ENCODE measurements at places on chromosomes 2 and 18.

GRCh38 chr2:70828914-70829824 is 6.4 kb downstream of the CD207 start:
- no peak for DNase-seq

DNA sequence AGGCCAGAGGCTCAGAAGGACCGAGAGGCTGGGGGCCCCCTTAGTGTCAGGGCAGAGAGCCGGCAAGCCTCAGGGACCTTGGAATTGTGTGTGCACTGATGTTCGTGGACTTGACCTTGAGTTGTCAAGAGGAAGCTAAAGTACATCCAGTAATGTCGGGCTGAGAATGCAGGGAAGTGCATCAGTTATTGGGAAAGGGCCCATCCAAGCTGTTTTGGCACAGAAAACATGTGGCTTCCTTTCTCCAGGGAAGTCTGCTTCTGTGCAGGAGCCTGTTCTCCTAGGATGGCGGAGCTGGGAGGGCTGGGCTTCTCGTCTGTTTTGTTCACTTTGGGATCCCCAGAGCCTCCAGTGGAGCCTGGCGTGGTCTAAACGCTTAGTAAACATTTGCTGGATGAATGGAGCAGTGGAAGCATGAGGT is 23.7 kb downstream of the ATOH8 start:
- DNase-seq, result no peak

DNA sequence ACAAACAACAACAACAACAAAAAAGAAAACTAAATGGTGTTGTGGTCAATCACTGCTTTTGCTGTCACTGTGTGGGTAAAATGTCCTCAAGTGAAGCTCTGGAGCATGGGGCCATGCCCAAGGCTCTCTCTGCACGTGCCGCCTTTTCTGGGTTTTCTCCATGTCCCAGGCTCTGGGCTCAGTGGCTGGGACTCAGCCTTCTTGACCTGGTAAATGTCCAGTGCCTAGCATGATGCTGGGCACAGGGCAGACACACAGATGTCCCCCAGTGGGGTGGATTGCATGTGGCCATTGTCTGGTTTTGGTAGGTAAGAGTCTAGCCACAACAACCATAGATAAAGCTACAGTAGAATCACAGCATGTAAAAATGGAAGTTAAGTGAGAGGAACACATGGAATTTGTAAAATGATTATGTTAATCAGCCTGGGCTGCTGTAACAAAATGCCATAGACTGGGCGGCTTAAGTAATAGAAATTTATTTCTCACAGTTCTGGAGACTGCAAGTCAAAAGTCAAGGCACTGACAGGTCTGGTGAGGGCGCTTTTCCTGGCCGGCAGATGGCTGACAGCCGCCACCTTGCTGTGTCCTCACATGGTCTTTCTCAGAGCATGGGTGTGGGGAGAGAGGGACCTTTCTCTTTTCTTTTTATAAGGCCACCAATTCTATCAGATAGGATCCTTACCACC is 174.4 kb downstream of the ACOXL start:
- no peak for DNase-seq

DNA sequence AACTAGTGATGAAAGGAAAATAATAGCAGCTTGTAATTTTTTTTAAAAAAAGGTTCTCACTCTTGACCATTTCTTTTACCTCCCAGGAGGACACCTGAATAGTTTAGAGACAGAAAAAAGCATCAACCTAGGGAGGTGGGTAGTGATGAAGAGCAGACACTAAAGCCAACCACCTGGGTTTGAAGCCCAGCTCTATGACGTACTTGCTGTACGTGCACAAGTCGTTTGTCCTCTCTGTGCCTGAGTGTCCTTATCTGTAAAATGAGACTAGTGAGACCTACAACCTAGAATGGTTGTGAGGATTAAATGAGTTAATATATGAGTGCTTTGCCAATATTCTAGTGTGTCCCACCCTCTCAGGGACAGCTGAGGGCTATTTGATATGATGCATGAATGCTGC is 5.8 kb downstream of the SLC1A4 start:
- no peak for DNase-seq

DNA sequence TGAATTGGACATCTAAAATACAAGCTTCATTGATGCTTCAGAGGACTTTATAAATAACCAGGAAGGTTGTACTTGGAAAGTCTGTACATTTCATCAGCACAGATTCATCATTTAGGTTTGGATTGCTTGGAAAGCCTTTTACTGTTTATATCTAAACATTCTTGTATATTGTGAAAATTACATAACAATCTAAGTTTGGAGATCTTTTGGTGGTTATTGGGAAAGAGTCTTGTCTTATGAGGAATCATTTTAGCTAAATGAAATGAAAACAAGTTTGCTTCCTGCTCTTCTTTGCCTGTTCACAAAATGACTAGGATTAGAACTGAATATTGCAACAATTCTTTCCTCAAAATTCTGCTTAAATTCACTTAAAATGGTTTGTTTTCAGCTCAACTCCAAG is 79.3 kb downstream of the ABI2 start:
- DNase-seq, result no peak

- no peak for DNase-seq
Observed at GRCh38 chr2:17573804-17574175, 33.3 kb downstream of the VSNL1 start.

DNA sequence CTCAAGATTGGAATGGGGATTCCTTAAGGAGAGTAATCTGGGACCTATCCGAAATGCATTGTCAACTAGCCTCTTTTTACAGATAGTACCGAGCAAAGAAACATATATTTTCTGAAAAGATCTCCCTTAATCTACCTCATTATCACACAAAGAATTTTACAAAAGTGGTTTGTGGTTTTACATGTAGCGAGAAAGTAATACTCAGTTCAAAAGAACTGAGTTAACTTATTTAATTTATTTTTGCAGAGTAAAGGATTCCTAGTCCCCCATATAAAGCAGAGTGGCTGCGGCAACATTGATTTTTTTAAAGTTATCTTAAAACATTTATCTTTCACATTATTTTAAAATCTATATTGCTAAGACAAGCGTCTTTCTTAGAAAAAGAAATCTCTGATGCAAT is 15.9 kb upstream of the SOS1 start:
- no peak for DNase-seq

DNA sequence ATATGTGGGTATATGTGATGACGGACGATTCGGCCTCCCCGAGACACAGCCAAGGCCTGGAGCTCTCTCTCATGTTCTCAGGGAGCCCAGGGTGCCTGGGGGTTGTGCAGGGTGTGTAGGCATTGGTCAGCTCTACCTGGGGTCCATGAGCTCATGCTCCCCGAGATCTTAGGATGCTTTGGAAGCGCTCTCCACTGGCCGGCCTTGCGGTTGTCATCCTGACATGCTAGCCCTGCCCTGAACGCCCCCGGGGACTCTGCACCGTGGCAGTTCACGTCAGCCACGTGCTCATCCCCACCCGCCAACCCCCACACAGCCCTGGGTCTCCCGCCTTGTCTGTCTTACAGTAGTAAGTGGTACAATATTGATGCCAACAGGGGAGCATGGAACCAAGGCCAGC is 67.8 kb downstream of the RTP5 start:
- no peak for DNase-seq

DNA sequence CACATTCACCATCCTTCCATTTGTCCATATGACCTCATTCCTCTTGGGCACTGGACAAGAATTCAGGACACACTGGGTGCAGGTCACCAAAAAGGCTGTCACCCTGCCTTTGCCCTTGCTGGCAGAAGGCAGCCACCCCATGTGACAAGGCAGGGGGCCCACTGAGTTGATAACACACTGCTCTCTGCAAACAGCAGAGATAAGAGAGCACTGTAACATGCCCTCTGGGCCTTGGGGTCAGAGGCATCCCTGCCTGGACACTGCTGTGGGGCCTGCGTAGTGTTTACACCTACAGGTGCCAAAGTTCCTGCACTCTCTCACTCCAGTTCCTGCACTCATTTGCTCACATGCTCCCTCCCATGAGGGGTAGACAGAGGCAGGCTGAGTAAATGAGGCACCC is 344.7 kb upstream of the TCF4 start:
- DNase-seq, result no peak

GRCh38 chr18:44715245-44715644 is 34.6 kb downstream of the SETBP1 start:
- DNase-seq, result no peak

- no peak for DNase-seq
Observed at GRCh38 chr18:64717026-64717425, 568.1 kb upstream of the LINC00305 start.

DNA sequence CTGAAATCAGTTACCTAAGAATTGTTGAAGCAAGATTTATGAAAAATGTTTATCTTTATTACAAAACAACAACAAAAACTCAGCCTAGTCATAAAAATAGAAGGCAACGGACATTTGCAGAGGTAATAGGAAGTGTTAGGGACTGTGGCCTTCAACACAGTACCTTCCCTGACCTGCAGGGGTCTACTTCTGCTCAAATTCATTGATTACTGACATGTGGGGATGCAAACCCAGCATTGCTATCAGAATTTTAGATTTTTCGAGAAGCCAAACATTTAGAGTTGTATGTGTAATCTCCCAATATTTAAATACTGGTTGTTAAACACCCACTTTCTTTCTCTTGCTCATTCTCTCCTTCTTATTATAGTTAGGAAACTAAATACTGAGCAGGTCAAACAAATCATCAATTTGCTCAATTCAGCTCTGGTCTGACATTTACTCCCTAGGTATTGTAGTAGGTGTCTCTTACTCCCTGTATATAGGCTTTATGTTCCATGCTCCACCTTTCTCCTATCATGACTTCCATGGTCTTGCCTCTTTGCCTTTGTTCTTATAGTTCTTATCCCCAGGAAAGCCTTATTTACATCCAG is 198.5 kb downstream of the UBE2E3 start:
- peak; percentile 24 for DNase-seq

DNA sequence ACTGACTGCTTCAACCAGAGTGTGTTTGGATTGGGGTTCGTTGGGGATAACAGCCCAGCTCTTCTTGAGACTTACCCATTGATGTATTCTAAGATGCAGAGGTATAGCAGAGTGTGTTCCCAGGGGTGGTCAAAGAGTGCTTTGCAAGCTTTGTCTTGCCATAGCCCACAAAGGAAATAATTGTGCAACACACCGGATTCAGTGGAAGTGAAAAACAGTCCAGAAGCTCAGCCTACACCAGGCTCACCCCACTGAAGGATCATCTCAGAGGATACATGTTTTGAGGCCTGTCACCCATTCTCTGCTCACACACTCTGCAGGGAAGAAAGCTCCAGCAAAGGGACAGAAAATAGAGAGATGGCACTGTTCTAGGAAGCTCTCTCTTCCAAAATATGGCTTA is 9.6 kb downstream of the CACNB4 start:
- DNase-seq, result no peak

GRCh38 chr2:45153121-45153520 is 143.9 kb upstream of the SIX2 start:
- no peak for DNase-seq

- no peak for DNase-seq
Observed at GRCh38 chr2:12167525-12168317, 421.3 kb downstream of the LPIN1 start.

DNA sequence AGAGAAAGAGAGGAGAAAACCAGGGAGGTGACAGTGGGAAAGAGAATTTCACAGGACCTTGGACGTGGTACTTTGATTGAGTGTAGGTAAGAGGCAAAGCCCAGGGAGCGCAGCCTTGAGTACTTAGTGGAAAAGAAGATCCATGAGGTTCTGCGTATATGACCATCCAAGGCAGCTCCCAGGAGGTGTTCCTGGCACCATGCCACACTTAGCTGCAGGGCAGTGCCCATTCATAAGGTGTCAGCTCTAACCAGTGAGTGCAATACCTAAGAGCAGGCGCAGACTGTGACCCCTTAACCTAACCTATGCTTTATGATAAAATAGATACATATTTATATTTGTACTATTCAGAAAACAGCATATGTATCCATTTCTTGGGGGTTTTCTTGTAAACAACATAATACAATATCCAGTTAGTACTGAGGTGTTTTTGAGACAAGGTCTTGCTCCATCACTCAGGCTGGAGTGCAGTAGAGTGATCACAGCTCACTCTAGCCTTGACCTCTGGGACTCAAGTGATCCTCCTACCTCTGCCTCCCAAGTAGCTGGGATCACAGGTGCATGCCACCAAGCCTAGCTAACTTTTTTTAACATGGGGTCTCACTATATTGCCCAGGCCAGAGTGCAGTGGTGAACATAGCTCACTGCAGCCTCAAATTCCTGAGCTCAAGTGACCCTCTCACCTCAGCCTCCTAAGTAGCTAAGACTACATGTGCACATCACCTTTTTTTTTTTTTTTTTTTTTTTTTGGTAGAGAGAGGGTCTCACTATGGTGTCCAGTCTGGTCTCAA is 174.6 kb downstream of the GFPT1 start:
- DNase-seq, result no peak

DNA sequence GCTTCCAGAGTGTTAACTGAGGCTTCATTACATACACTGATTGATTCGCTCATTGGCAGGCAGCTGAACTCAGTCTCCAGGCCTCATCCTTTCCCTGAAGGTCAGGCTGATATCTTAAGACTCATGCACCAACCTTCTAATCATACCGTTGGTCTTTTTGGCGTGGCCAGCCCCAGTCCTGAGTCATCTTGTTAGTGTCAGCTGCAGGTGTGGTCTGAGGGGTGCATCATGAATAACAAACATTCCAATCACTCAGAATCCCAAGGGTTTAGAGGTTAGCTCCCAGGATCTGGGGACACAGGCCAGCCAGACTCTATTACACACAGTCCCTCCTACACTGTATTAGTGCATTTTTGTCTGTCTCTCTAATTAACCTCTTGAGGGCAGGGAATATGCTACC is 271.5 kb downstream of the HRH4 start:
- no peak for DNase-seq

GRCh38 chr2:66565291-66565690 is 130.4 kb downstream of the MEIS1 start:
- DNase-seq, result no peak

GRCh38 chr18:3793545-3793944 is 343.6 kb downstream of the TGIF1 start:
- no peak for DNase-seq

DNA sequence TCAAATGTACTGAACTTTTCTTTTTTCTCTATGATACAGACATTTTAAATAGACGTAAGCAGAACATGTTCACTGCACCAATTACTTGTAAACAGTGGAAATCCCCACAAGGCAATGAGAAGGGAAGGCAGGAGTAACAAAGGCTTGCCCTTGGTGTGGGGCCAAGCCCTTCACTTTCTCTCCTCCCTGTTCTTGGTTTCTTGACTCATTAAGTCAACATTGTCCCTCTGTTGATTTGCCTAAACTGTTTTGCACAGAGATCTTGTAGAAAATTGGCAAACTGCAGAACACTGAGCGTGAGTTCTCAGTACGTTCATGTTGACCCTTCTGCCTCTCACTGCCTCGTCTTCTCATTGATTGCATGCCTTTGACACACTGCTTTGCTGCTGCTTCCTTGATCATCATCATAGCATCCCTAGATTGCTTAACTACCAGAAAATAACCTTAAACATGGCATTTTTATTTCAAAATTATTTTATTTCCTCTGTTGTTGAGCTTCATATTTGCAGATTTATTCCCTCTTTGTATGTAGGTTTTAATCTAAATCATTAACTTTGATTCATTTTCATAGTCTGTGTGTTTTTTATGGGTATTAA is 257.7 kb downstream of the PTGR3 start:
- no peak for DNase-seq

DNA sequence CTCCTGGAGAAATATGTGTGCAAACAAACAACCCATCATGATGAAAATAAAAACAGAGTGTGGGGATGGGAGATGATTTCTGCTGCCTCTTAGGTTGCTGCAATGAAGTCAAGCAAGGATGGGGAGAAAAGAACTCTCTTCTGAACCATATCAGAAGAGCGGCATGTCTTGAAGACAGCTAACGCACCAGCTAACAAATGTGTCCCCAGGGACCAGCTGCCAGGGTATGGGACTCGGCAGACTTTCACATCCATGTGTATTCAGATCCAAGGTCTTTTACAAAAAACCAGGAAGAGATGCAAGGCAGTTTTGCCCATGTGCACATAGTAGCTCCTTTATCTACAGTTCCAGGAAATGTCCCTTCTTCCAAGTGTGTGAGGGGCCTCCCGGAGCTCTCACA is 125.4 kb downstream of the CLIP4 start:
- no peak for DNase-seq
